ENCODE measurements at places on chromosomes 3 and 15.
A peak's percentile ranks its signal among the peaks of the same experiment; 100 is the strongest.

- DNase-seq, result no peak
Measured at GRCh38 chr15:62868507-62868906, 174.0 kb upstream of the TPM1 start.

GRCh38 chr3:186869253-186870100 lies 27.0 kb downstream of the ADIPOQ start:
- no peak for DNase-seq

GRCh38 chr3:187722206-187722612 lies 19.9 kb upstream of the RTP2 start:
- DNase-seq, result no peak

DNA sequence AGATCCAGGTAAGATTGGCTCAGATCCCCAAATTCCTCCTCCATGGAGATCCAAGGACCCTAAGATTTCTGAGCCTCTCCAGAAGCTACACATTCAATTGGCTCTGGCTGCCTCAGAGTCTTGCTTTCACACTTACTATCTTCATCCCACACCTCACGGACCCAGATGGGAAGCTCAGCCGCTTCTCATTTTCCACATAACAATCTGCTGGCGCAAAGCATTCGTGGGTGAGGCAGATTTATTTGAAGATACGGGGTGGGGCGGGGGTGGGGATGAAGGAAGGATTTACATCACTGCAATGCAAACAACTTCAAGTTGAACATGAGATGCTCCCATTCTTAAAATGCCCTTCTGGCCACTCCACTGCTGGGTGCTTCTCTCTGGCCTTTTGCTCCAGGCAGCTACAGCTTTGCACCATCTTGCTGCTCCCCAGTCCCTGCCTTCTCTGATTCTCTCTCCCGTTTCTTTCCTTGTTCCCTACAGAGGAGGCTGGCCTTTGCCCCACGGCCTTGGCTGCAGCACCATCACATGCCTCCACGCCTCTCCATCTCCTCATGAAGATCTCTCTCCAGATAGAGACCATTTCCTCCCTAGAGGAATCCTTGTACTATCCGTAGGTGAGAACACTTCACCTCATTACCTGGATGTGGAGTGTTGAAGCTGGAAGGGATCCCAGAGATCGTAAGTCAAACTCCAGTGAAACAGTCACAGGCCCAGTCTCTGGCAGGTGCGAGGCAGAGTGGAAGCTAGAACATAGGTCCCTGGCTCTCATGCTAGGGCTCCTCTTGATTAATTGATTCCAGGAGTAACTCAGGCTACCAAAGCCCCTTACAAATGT lies 175.9 kb downstream of the RPLP1 start:
- DNase-seq, result no peak

DNA sequence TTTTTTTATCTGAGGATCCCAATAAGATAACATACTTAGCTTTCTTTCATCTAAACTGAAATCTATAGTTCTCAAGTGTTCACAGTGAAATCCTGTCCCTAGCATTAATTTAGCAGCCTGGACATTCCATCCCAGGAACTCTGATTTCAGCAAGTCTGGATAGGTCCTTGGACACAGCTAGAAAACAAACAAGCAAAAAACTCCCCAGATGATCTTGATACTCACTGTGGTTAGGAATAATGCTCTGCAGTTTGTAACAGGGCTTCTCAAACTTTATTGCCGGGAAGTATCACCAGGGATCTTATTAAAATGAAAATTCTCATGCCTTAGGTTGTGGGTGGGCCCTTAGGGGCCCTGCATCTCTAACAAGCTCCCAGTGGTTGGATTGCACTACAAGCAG lies 24.3 kb downstream of the THBS1 start:
- DNase-seq, result no peak

DNA sequence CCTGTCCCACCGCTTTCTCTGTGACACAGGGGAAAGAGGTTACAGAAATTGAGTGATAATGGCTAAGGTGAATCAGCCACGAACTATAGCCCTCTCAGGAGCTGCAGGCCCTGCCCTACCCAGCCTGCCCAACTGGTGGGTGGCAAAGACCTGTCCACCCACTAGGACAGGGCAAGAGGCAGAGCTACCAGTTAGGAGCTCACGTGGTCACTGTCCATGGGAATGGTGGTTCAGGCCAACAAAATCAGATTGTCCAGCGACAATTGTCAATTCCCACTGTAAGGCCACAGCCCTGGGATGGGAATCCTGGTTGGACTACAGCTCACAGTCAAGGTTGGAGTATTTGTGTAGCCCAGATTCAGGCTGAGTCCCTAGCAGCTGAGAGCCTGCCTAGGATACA lies 75.0 kb downstream of the PPCDC start:
- no peak for DNase-seq

- DNase-seq, result no peak
Measured at GRCh38 chr15:33453761-33454160, 143.0 kb downstream of the RYR3 start.

GRCh38 chr15:68642491-68642845 lies 63.7 kb downstream of the CORO2B start:
- no peak for DNase-seq

GRCh38 chr3:59685432-59685831 lies 635.6 kb upstream of the CFAP20DC start:
- no peak for DNase-seq

- no peak for DNase-seq
Measured at GRCh38 chr3:128217702-128218547, 64.6 kb downstream of the EEFSEC start.

DNA sequence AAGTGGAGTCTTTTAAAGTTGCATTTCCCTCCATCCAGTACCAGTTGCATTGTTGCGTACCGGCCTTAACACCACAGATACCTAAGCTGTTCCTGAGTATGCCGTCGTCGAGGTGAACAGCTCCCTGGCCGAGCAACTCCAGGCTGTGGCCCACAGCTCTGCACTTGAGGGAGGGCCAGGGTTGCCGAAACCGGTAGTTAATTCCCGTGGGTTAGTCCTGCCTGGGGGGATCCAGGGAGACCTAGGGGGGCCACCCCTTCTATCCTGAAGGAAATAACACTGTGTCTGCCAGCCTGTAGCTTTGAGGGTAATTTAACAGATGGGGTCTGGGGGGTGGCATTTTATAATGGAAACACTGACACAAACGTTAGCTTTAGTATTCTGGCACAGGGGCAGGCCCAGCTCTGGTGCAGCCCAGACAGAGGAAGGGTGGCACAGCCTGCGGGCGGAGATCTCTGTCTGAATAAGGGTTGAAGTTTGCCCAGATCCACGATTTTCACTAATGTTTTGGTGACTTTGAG lies 60.8 kb downstream of the RGMA start:
- DNase-seq, result no peak

DNA sequence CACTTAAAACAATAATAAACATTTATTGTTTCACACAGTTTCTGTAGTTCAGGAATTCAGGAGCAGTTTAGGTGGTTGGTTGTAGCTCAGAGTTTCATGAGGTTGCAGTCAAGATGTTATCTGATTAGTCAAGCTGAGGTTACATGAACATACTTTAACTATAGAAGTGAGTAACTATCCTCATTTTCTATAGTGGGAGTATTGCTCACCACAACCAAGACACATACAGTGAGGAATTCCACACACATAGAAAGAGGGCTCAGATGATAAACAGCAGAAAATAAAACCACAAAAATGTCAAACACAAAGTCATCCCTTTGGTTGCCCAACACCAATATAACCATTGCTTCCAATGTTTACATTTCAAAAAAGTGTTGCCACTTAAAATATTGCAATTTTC lies 13.6 kb downstream of the SCN11A start:
- no peak for DNase-seq

- DNase-seq, result no peak
Measured at GRCh38 chr3:146569314-146569713, 24.9 kb upstream of the PLSCR1 start.

GRCh38 chr15:57565311-57565710 lies 26.4 kb upstream of the MYZAP start:
- peak; percentile 65 for DNase-seq

DNA sequence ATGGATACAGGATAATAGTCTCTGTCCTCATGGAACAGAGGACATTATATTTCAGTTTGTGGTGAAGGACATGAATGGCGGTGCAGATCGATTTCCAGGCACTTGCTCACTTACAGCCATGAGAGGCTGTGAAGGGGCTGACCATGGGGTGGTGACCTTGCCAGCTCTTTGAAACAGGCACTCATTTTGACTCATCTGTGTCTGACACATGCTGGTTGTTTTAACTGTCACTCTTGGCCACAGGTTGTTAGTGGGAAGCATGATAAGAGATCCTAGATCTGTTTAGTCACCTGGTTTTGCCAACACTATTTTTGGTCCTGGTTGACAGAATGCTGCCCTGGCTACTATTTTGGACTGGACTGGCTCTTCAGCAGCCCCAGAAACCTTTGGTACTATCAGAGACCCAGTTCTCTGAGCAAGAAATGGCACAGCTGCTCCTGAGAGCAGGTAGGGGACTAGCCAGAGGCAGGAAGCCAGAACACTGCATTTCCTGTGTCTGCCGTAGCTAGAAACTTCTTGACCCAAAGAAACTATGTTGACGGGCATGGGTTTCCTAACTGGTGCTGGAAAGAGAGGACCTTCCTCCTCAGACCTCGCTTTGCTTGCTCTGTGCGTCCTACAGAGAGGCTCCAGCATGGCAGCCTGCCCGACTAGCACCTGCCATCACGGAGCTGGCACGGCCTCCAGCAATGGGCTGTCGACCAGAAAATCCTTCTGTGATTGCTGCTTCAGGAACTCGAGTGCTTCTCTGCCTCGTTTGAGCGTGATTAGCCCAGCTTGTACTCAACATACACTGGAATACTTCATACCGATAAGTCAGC lies 6.3 kb downstream of the PXYLP1 start:
- no peak for DNase-seq

- no peak for DNase-seq
Measured at GRCh38 chr3:150218236-150218635, 189.9 kb upstream of the TSC22D2 start.

- DNase-seq, result no peak
Measured at GRCh38 chr15:59548501-59549226, 62.9 kb upstream of the GCNT3 start.

DNA sequence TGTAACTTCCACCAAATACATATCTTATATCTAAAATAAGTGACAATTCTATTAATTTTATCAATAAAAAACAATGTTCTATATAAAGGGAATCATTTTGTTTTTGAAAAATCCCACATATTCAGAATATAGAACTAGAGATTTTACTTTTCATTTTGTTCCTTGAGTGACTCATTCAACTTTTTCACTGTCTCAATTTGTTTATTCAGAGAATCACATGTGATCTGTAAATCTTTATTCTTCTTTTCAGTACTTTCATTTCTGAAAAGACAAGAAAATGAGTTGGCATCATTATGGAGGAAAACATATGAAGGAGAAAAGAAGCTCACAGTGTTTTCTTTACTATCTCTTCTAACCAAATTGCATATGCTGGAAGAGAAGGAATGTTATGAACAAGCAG lies 35.0 kb downstream of the CIP2A start:
- DNase-seq, result no peak

DNA sequence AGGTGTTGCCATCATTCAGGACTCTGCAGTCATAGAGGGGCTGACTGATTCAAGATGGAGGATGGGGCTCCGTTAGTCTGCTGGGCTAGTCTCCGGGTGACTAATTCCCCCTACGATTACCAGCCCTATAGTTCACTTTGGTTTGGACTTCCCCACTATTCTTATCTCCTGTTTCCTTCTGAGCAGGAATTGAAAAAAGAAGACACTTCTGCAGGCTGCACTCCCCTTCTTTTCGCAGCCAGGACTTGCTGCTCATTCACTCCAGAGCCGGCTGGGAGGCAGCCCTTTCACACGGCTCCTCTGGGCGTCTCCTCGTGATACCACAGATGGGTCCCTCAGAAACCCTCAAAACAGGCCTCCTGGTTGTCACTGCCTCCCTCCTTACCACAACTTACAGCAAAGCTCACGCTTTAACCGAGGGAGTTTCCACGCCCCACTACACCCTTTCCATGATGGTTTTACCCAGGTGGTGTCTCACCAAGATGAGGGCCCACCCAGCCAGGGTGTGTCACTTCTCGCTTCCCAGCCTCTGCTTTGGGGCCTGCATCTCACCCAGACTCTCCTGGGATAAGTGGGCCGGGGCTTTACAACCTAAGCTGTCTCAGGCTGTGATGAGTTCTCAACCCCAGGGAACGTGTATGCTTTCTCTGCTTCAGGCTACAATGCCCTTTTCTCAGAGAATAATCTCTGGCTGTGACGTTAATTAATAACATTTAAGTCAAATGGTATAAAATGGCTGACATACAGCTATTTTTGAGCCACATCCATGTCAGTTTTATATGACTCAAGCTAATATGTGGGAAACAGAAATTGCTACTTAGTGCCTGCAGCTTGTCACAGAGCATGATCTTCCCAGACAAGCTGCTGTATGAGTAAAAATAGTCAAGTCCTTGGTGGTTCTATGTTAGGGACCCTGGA lies 11.9 kb downstream of the CX3CR1 start:
- DNase-seq, result peak; percentile 94
